ENCODE measurements at places on chromosomes 11 and 22.

GRCh38 chr11:45761659-45762058 lies 43.3 kb upstream of the SLC35C1 start:
- DNase-seq = no peak

DNA sequence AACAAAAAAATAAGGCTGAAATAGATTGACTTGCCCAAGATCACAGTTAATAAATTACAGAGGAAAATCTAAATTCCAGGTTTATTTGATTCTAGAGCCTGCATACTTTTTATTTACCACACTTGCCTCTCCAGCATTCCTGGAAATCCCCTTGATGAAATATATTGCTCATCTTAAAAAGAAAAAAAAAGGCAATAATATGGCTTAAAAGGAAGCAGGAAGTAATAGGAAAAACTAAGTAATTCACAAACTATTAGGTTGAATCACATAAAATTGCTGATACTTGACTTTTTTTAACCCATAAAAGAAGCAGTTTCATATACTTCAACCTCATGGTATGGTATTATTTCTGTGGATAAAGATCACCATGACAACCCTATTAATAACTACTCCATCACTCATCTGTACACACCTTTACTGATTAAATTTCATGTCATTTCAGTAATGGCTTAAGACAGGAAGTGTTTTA lies 52.9 kb downstream of the COPB1 start:
- no peak for DNase-seq

- no peak for DNase-seq
Measured at GRCh38 chr11:7115780-7116179, 27.0 kb downstream of the RBMXL2 start.

DNA sequence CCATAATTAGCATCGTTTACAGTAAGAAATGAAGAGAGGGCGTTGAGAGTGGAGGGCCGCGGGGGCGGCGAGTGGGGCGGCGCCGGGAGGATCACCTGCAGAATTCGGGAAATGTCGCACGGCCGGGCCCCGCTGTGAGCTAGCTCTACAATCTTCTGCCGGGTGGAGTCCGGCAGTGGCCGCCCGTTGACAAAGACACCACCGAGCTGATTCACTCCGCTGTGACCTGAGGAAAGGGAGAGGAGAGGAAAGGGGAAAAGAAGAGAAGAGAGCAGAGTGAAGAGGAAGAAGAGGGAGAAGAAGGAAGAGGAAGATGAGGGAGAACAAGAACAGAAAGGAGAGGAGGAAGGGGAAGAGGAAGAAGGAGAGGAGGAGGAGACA lies 8.5 kb downstream of the PAX6 start:
- DNase-seq = no peak

DNA sequence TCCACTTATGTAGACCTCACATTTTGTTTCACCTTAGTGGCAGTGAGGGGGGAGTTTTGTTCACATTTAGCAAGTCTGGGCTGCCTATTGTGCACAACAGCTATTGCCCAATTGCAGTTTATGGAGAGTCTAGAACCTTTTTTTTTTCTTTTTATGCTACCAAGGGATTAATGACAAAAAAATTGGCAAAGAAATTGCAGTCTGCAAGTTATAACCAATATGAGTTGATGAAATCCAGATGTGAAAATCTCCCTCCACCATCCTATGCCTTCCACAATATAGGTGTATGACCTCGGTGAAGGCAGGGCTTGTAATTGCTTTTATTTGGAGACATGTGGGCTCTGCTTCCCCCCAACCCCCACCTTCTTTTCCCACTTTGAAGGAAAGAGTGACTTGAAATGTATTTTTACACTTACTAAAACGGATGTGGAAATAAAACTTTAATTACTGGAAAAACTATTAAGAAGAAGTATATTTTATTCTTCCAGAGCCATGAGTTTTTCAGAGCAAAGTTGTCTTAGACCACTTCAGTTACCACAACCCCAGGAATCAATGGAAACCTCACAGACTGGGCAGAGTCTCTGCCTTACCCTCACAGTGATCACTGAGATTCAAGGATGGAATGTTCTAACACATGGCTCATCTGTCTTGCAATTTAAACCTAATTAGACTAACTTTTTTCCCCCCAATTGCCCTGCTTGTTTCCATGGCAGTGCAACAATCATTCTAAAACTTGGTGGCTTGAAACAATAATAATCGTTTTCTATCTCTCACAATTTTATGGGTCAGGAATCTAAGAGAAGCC lies 120.8 kb upstream of the SLC5A12 start:
- no peak for DNase-seq

GRCh38 chr22:50307890-50308596 lies 597 bp upstream of the PLXNB2 start:
- no peak for DNase-seq
